ENCODE measurements at places on chromosomes 4 and X.

- no peak for DNase-seq
Measured at GRCh38 chrX:20312018-20312417, 45.3 kb upstream of the RPS6KA3 start.

- no peak for DNase-seq
Measured at GRCh38 chrX:77143907-77144306, 303.3 kb upstream of the FGF16 start.

GRCh38 chrX:136468391-136469103 is 19.2 kb upstream of the BRS3 start:
- no peak for DNase-seq

GRCh38 chr4:168797738-168798375 is 212.2 kb downstream of the CBR4 start:
- no peak for DNase-seq

DNA sequence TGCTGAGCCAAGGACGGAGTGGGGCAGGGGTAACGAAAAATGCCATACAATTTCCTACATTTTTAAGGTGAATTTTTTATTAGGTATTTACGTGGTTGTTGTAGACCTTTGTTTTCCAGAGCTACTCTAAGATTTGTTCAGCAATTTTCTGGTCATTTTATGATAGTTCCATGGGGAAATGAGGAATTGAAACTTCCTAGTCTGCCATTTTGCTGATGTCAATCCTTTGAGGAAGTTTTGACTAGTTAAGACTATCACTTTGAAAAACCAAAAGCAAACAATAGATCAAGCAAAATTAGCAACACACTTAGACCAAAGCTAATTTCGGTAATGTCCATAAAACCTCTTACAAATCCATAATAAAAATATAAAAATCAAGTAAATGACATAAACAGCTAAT is 7.0 kb upstream of the TLR3 start:
- DNase-seq, result no peak

DNA sequence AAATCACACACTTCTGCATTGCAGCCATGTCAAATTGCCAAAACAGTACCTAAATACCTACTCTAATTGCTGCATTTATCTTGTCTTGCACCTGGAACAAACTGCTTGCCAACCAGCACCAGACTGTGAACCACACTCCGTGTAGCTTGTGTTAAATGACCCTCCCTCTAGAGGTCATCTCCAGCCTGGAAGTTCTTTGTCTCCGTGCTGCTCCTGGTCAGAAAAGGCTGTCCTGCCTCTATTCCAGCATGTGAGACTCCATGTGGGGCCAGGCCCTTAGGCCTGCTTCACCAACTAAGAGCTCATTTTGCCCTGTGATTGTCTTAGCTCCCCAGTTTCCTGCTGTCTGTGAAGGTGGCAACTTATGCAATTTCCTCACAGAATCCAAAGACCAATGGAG is 28.3 kb downstream of the CNGA2 start:
- no peak for DNase-seq
